Vagina (tissue), 2 donors: ENCODE measurements at places on chromosomes 3 and 15. TPM values are rescaled to one million over a fixed set of nuclear protein-coding genes. Genes with fewer than 3 reads are reported as not detected.

DNA sequence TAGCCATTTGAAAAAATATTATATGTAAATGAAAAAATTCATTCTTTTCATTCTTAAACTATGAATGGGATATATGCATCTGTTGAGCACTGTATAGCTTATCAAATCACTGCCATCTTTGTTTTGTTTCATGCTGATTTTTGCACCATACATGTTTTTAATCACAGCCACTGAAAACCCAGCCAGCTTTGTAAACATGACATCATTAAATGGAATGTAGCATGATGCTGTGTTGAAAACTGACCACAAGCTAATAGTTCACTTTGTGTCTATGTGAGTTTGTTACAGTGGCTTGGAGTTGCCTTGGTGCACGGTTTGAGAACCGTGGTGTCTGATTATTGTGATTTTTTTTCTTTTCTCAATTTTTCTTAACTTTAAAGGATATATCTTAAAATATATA is 75.7 kb downstream of the GMPS start:
- no peak for DNase-seq

The ADCY5 gene
- total RNA-seq, result 16.7 TPM

- DNase-seq, result no peak
These were observed 56.7 kb upstream of the BLM start for GRCh38 chr15:90660195-90660998.

DNA sequence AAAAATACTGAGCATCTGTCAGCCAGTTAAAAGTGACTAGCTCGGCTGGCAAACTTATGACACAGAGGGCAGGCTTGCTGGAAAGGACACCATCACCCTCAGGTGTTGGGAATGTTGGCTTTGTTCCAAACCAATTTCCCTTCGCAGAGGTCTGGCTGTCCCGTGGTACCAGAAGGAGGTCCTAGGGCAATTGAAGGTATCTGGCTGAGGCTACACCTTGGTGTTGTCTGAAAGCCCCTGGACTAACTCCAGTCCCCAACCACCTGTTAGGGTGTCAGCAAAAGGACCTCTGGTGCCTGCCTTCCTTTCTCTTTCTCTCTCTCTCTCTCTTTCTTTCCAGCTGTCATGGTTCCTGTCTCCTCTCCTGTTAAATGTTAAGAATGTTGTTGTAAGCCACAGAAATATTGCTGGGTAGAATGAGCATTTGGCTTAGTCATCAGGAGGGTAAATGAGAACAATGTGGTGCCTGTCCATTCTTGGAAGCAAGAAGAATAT is 12.5 kb downstream of the PRR20G start:
- DNase-seq, result no peak

DNA sequence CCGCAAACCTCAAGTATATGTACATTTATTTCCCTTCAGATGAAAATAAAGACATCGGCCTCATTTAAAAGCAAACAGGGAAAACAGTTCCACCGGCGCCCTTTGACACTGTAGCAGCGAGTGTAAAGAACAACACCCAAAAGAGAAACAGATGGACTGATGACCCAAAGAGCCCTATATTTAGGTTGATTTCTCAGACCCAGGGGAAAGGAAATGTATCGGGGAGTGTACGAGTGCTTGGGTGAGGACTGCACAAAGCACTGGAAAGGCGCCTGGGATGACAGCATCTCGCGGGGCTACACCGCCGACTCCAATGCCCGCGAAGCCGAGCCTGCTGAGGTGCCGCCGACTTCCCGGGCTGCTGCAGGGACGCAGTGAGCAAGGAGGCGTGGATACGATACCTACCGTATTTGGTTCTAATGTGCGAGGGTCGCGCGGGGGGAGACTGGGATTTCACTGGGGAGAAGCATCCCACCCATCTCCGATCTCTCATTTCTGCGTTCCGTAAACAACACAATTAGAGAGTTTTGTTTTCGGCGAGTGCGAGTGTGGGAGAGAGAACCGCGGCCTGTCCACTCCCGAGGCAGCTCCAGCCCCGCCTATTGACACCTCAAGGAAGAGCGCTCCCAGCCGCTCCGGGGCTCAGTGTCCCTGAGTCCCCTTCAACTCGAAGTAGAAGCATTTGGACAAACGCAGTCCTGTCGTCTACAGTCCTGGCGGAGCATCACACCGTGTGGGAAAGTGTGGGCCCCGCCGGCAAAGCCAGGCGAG is 2.0 kb downstream of the MECOM start:
- DNase-seq, result no peak
